ENCODE measurements at places on chromosomes 13 and 19. TPM values are rescaled to one million over a fixed set of nuclear protein-coding genes. Genes with fewer than 3 reads are reported as not detected.

GRCh38 chr19:35963514-35963913, 27.3 kb downstream of the LRFN3 start:
- peak; percentile 54 for DNase-seq
- no peak overlapping the region for H3K27ac ChIP-seq
- no peaks in the 10 kb centered on the region for H3K36me3 ChIP-seq
- H3K4me1 ChIP-seq: no peaks in the 10 kb centered on the region

- no peak overlapping the region for H3K4me3 ChIP-seq
- H3K27ac ChIP-seq: no peak overlapping the region
- H3K36me3 ChIP-seq: no peaks in the 10 kb centered on the region
- no peak for DNase-seq
- H3K4me1 ChIP-seq: no peaks in the 10 kb centered on the region
These were observed 146.7 kb upstream of the FNDC3A start for GRCh38 chr13:48828962-48829411.

- no peaks in the 10 kb centered on the region for H3K36me3 ChIP-seq
- H3K27me3 ChIP-seq: no peaks in the 10 kb centered on the region
- no peak overlapping the region for H3K27ac ChIP-seq
- H3K4me1 ChIP-seq: no peaks in the 10 kb centered on the region
These were observed 19.8 kb upstream of the ACP7 start for GRCh38 chr19:39064405-39064804.

- no peaks in the 10 kb centered on the region for H3K27me3 ChIP-seq
- H3K36me3 ChIP-seq: no peaks in the 10 kb centered on the region
- H3K4me3 ChIP-seq: no peak overlapping the region
- no peaks in the 10 kb centered on the region for H3K4me1 ChIP-seq
- H3K27ac ChIP-seq: no peak overlapping the region
These were observed 238.5 kb upstream of the STARD13 start for GRCh38 chr13:33524086-33524485.

The DAND5 gene
- total RNA-seq: 0.09 TPM

DNA sequence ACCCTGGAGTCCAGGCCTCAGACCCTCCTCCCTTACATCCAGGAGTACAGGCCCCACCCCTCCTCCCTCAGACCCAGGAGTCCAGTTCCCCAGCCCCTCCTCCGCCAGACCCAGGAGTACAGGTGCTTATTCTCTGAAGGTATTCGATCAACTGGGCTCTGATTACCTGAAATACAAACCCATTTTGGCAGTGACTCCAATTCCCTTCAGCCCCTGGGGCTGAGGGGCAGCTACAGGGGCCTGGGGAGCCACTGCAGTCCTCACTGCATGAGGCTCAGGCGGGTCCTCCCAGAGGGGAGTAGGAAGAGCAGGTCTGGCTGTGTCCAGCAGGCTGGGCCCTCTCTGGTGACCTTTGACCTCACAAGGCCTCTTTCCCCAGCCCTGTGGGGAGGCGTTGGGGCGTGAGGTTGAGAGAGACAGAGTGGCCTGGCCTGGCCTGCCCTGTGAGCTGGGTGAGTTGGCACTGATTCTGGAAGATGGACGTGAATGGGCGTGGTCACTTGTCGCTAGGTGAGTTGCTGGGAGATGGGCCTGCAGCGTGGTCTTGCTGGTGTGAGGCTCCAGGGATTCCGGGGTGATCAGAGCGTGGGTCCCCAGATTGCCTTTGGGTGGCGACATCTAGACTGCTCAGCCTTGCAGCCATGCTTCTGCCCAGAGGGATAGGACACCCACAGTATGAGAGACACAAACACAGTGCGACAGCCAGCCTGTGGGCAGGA, 3.1 kb downstream of the BCAT2 start:
- peaks cover 30% of the 10 kb centered on the region for H3K4me1 ChIP-seq
- no peak overlapping the region for H3K4me3 ChIP-seq
- H3K36me3 ChIP-seq: peaks cover 7% of the 10 kb centered on the region
- DNase-seq: no peak
- H3K27me3 ChIP-seq: peaks cover 15% of the 10 kb centered on the region
- no peak overlapping the region for H3K27ac ChIP-seq

The LILRB3 gene
- 1.1 TPM for total RNA-seq

DNA sequence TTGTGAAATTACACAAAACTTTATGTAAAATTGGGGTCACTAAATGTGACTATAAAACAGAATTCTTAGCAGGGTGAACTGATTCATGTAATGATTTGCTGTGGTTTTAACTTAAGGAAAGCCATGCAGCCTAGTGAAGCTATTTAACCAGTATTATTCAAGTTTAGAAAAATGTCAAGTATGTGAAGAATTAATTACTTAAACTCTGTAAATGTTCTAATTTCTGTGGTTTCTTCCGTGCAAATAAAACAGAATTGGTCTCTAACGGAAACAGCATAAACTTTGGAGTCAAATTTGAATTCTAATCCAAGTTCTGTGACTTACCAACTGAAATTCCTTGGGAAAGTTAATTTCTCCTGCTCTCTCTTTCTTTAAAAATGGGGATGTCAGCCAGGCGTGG, 13.3 kb downstream of the CDC16 start:
- no peaks in the 10 kb centered on the region for H3K4me1 ChIP-seq
- DNase-seq: no peak
- peaks cover 51% of the 10 kb centered on the region for H3K36me3 ChIP-seq
- no peak overlapping the region for H3K27ac ChIP-seq

The TMEM238 gene
- total RNA-seq: 2.5 TPM

The KLK2 gene
- under 0.01 TPM for total RNA-seq

The DENND1C gene
- 6.8 TPM for total RNA-seq

The TMEM259 gene
- 73.1 TPM for total RNA-seq

GRCh38 chr19:47895165-47895782, 9.2 kb upstream of the SULT2A1 start:
- no peaks in the 10 kb centered on the region for H3K4me1 ChIP-seq
- no peak overlapping the region for H3K27ac ChIP-seq
- no peaks in the 10 kb centered on the region for H3K36me3 ChIP-seq
- DNase-seq: no peak

DNA sequence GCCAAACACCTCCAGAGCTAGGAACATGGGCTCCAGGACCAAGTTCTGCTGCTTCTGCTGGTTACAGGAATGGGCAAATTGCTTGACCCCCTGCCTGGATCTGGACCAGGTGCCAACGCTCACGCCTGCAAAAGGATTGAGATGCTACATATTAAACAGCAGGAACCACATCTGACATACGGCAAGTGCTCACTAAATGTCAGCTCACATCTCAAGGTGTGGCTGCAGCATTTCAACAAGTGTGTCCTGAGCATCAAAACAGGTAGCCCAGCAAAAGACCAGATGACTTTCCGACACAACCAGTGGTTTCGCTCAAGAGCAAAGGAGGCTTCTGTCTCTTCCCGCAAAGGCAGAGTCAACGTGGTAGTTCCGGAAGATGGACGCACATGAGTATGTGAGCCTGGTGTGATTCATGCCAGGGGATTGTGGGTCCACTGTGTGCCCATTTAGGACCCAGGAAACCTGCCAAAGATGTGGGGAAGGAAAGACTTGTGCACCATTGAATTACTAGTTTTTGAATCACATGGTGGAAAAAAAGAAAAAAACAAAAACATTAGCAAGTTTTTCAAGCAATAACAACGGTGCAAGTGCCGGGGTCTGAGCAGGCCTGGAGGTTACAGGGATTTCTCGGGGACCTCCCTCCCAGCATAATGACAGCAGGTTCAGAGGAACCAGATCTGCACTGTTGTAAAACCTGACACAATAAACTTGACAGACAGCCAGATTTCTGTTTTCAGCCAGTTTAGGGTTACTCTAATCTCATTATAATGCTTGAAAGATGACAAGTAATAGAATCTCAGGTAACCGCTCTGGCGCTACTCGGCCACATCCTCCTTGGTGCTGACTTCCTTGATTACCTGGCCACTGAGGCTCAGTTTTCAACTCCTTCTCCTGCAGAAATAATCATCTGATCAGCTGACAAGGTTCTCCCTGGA, 77.9 kb downstream of the SOX1 start:
- no peaks in the 10 kb centered on the region for H3K4me1 ChIP-seq
- no peak overlapping the region for H3K4me3 ChIP-seq
- H3K36me3 ChIP-seq: no peaks in the 10 kb centered on the region
- H3K27ac ChIP-seq: no peak overlapping the region

The CGB5 gene
- 0.19 TPM for total RNA-seq

DNA sequence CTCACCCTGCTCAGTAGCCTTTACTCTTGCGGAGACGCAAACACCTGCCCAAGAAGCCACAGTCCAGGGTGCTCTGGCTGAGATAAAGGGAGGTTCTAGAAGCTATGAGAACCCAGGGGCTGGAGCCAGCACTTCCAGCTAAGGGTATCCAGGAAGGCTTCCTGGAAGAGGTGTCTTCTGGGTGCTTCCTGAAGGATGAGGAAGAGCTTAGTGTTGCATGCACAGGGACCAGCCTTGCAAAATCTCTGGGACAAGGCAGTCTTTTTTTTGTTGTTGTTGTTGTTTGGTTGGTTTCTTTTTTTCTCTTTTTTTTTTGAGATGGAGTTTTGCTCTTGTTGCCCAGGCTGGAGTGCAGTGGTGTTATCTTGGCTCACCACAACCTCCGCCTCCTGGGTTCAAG, 20.6 kb downstream of the MYBPC2 start:
- H3K36me3 ChIP-seq: no peaks in the 10 kb centered on the region
- H3K4me1 ChIP-seq: no peaks in the 10 kb centered on the region
- DNase-seq: no peak
- no peak overlapping the region for H3K4me3 ChIP-seq

GRCh38 chr13:112996671-112997091, 27.7 kb downstream of the MCF2L start:
- no peak overlapping the region for H3K27ac ChIP-seq
- H3K36me3 ChIP-seq: no peaks in the 10 kb centered on the region
- no peaks in the 10 kb centered on the region for H3K4me1 ChIP-seq
- H3K4me3 ChIP-seq: no peak overlapping the region
- DNase-seq: no peak

DNA sequence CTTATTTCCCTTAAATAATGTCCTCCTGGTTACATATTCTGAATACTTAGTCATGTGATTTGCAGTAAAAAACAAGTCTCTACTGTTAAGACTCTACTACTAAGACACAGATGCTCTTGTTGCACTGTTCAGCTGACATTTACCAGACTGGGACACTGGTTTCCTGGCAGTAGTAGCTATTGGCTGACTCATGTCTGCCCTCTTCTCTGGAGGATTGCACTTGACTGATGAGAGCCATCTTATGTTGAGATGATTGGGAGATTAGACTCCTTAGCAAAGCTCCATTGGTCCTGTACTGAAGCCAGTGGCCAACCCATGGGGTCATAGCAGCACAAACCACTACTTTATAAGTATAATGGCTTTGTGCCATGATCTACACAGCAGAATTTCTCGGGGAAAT, 1672.6 kb upstream of the PCDH20 start:
- H3K27me3 ChIP-seq: no peaks in the 10 kb centered on the region
- H3K36me3 ChIP-seq: no peaks in the 10 kb centered on the region
- H3K27ac ChIP-seq: no peak overlapping the region
- no peak for DNase-seq

DNA sequence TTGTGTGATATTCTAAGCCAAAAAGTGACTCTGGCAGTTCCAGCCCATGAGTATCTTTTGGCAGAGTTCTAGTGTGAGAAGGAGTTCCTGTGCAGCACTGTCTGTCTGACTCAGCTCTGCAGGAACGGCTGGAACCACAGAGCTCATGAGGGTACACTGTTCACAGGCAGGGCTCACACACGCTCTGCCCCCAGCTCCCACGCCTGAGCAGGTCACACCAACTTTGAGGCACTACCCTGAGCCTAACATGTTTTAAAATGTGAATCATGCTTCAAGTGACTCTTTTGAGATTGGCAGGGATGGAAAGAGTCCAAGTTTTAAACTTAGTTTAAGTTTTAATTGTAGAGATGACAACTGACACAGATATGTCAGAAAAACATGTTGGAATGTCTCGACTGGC, 1203.3 kb downstream of the UQCRFS1 start:
- H3K36me3 ChIP-seq: no peaks in the 10 kb centered on the region
- H3K27me3 ChIP-seq: no peaks in the 10 kb centered on the region
- H3K27ac ChIP-seq: no peak overlapping the region
- no peaks in the 10 kb centered on the region for H3K4me1 ChIP-seq
- no peak for DNase-seq
- H3K4me3 ChIP-seq: no peak overlapping the region

- no peaks in the 10 kb centered on the region for H3K4me1 ChIP-seq
- H3K36me3 ChIP-seq: no peaks in the 10 kb centered on the region
- no peak for DNase-seq
These were observed 1.5 kb downstream of the C3 start for GRCh38 chr19:6718741-6719539.

GRCh38 chr13:39306639-39307589, 268.7 kb downstream of the NHLRC3 start:
- no peak overlapping the region for H3K4me3 ChIP-seq
- DNase-seq: no peak
- no peaks in the 10 kb centered on the region for H3K27me3 ChIP-seq
- H3K36me3 ChIP-seq: no peaks in the 10 kb centered on the region
- H3K4me1 ChIP-seq: no peaks in the 10 kb centered on the region
- no peak overlapping the region for H3K27ac ChIP-seq

GRCh38 chr13:56332671-56333070, 808.0 kb upstream of the PRR20A start:
- no peaks in the 10 kb centered on the region for H3K36me3 ChIP-seq
- no peak for DNase-seq
- no peak overlapping the region for H3K4me3 ChIP-seq
- H3K27me3 ChIP-seq: no peaks in the 10 kb centered on the region
- no peak overlapping the region for H3K27ac ChIP-seq
- H3K4me1 ChIP-seq: no peaks in the 10 kb centered on the region

The PLPP2 gene
- total RNA-seq: 2.6 TPM

DNA sequence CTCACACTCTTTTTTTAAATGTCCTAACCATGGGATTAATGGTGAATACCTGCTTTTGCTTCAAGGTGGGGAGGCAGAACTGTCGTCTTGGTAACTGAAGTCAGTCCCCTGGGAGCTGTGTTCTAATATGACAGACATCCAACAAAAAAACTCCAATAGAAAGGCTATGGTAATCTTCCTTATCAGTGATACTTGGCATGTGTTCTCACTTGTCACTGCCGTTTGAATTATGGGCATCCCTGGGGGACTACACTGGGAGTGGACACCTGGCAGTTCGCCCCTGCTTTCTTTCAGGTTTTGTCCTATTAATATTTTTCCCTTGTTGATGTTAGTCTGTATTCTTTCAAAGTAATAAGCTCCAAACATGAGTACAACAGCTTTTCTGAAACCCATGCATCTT, 252.6 kb downstream of the SLITRK5 start:
- H3K4me1 ChIP-seq: no peaks in the 10 kb centered on the region
- H3K27ac ChIP-seq: no peak overlapping the region
- H3K27me3 ChIP-seq: no peaks in the 10 kb centered on the region

The DMWD gene
- total RNA-seq: 12.4 TPM

- H3K4me3 ChIP-seq: no peak overlapping the region
- no peaks in the 10 kb centered on the region for H3K27me3 ChIP-seq
- DNase-seq: no peak
- no peak overlapping the region for H3K27ac ChIP-seq
- H3K36me3 ChIP-seq: no peaks in the 10 kb centered on the region
These were observed 8.8 kb downstream of the PRR22 start for GRCh38 chr19:5775668-5776309.

Data from thymus (tissue), 14 donors.